ENCODE measurements at places on chromosomes 2 and 18. TPM values are rescaled to one million over a fixed set of nuclear protein-coding genes. Genes with fewer than 3 reads are reported as not detected.

DNA sequence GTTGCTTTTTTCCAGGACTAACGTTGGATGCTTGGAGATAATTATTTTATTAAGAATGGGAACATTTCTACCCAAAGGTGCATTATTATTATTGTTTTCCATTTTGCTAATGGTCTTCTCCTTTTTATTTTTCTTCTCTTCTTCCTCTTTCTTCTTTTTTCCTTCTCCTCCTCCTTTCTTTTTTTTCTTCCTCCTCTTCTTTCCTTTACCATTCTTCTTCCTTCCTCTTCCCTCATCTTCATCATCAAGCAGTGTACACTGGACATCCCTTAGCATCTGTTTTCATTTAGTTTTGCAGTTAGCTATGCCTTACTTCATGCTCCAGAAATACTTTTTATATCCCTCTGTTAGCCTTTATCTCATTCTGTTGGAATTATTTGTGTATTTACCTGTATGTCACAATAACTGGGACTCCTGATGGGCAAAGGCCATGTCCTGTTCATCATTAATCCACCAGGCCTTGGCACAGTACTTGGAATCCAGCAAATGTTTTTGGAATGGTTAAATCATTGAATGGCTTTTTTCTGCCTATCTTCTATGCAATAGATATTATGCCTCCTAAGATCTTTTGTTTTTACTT, 162.7 kb downstream of the CAMKMT start:
- no peak for DNase-seq

- no peak for DNase-seq
Observed at GRCh38 chr2:29317077-29317517, 201.9 kb downstream of the CLIP4 start.

DNA sequence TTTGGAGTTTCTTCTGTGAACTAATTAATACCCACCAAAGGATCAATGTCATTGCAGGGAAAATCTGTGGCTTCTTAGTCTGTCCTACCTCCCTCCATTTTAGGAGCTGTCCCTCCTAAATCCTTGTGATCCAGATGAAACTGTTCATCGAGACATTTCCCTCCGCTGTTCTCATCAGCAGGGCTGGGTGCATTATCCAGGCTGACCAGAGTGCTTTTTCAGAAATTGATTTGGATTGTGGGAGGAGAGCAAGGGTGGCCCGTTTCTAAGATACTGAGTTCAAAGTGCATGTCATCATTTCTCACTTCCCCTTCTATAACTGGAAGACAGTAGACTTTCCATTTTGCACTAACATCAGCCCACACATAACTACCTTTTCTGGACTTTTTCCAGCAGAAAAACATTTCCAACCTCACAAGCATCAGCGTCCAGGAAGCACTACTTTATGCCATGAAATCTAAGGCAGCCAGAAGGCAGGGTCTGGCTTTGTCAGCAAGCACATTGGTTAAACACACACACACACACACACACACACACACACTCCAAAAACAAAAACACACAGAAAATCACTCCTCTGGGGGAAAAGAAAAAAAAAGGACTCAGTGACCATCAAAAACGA, 94.1 kb downstream of the ANKRD44 start:
- no peak for DNase-seq

- DNase-seq: no peak
Observed at GRCh38 chr2:37561615-37562569, 109.5 kb downstream of the CDC42EP3 start.

DNA sequence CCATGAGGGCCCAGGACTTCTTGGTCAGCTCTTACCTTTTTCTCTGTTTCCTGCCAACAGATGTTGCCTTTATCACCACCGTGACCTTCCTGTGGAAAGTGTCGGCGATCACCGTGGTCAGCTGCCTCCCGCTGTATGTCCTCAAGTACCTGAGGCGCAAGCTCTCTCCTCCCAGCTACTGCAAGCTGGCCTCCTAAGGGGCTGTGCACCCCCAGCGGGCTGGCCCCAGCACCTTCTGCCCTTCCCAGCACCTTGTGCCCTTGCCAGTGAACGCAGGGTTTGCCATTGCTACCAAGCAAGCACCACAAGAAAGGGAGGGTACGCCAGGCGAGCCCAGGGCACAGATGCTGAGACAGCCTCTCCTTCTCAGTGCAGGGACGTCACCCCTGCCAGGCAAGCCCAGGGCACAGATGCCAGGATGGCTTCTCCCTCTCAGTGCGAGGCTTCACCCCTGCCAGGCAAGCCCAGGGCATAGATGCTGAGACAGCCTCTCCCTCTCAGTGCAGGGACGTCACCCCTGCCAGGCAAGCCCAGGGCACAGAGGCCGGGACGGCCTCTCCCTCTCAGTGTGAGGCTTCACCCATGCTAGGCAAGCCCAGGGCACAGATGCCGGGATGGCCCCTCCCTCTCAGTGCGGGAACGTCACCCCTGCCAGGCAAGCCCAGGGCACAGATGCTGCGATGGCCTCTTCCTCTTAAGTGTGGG, 18.4 kb upstream of the NFATC1 start:
- no peak for DNase-seq

The IL1A gene
- 0.40 TPM for total RNA-seq

The USP37 gene
- total RNA-seq: 18.2 TPM

The MOGAT1 gene
- not detected for total RNA-seq

The SOWAHC gene
- 18.7 TPM for total RNA-seq

GRCh38 chr2:1681323-1682180, 62.8 kb downstream of the PXDN start:
- DNase-seq: no peak

- no peak for DNase-seq
Observed at GRCh38 chr2:117536139-117536538, 278.4 kb upstream of the DDX18 start.

GRCh38 chr2:232138441-232138840, 176.9 kb downstream of the DIS3L2 start:
- no peak for DNase-seq

The RNF152 gene
- 22.3 TPM for total RNA-seq

- DNase-seq: no peak
Observed at GRCh38 chr2:240995041-240996021, 3.1 kb upstream of the SNED1 start.

The MPV17 gene
- 151 TPM for total RNA-seq

The C2orf72 gene
- not detected for total RNA-seq

The AGFG1 gene
- total RNA-seq: 56.3 TPM

GRCh38 chr2:37780387-37780676, 108.9 kb upstream of the CDC42EP3 start:
- DNase-seq: no peak

DNA sequence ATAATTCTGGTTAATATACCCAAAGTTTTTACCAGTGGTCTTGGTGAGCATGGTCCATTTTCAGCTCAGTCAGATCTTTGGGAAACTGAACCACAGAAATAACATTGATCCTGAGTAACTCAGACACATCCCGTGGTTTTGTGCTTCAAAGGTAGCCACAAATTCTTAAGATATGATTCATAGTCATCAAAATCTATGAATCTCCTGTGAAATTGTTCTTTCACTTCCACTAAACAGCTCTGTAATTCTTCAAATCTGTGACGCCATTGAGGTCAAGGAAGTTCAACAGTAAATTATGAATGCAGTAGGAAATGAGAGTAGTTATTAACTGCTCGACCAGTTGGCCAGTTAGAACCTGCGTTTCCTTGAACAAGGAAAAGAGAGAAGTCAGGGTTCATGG, 147.3 kb downstream of the IRS1 start:
- no peak for DNase-seq

The CCDC148 gene
- total RNA-seq: 8.3 TPM

Measured in thyroid gland (tissue), 4 donors.